ENCODE measurements at places on chromosomes 3 and 15.

- peak; percentile 10 for DNase-seq
Measured at GRCh38 chr3:141411251-141411771, 43.0 kb downstream of the ZBTB38 start.

- no peak for DNase-seq
Measured at GRCh38 chr3:181933052-181933618, 221.4 kb downstream of the SOX2 start.

GRCh38 chr3:37116998-37117397, 57.4 kb downstream of the LRRFIP2 start:
- DNase-seq, result no peak

DNA sequence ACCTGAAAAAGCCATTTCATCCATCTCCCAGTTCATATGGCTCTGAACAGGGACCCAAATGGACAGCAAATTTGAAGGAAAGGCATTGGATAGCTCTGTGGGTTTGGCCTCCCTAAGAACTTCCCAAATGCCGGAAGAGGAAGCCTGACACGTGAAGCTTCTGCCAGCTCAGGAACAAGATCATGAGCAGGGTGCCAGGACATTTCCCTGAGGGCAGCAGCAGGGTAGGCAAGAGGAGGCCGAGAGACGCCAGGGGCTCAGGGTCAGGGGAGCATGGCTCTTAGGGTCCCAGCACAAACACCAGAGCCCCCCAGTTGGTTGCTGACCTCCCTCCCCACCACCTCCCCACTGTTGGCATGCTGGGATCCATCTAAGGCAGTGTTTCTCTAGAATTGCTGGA, 187.5 kb downstream of the MEGF11 start:
- DNase-seq, result no peak

DNA sequence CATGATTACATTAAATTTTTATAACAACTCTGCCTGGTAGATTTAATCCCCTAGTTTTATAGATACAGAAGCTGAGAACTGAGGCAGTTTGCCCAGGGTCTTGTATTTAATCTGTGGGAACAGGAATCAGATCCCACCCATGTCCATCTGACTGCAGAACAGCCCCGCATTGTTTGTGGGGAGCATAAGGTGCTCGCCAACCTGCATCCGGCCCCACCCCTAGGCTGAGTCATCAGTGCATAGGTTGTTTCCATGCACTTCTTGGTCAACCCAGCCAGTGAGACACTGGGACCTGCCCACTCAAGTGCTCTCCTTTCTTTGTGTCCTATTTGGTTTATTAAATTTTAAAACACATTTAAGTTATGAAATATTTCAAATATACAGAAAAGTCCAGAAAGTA, 266.2 kb downstream of the OPA1 start:
- no peak for DNase-seq

DNA sequence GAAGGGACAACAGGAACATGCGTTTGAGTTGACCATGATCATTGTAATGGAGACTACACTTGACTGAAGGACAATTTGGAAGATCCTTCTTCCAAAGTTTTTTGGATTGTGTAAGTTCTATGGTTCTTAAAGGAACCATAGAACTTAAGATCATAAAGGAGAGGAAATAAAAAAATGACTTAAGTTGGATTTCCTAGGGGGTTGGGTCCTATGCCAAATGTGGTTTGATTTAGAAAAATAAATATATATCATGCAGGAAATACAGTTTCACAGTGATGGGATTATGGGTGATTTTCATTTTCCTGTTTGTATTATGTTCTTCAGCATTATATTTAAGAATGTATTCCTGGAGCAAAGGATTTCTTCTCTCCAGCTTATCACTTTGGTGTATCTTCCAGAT, 305.5 kb upstream of the DPH6 start:
- no peak for DNase-seq

DNA sequence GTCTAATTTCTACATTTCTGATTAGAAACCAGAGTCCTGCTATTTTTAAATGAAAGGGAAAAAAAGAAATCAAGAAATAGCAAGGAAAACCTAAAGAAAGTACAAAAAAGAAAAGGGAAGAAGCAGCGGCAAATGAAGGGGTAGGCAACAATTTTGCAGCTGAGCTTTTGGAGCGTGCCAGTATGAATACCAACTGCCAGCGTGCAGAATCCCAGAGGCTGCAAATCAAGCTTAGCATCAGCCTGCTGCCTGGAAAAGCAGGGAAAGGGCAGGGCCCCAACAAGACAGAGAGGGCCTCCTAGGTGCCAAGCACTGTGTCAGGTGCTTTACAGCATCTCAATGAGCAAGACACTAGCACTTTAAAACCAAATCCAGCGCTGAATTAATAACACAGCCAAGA, 176.8 kb downstream of the STT3B start:
- DNase-seq, result no peak
